ENCODE measurements at places on chromosomes 12 and 14.

DNA sequence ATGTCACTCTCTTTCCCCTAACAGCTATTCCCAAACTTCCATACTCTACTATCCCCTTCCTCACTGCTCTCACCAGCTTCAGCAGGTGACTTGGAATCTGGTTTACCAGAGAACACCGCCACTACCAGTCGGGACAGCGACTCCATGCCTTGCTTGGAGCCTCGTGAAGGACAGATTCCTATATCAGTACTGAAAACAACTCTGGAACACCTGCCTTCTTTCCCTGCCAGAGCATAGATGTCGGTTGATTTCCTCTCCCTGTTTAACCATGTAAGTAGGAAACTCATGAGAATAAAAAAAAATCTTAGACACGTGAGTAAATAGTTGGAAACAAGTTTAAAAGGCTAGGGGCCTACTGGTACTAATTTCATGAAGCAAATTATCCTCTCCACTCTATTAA is 219.5 kb upstream of the ABCD2 start:
- DNase-seq, result no peak

GRCh38 chr14:46574221-46574977 is 77.2 kb downstream of the RPL10L start:
- DNase-seq, result no peak

GRCh38 chr14:58844544-58844943 is 206.8 kb downstream of the DACT1 start:
- no peak for DNase-seq

DNA sequence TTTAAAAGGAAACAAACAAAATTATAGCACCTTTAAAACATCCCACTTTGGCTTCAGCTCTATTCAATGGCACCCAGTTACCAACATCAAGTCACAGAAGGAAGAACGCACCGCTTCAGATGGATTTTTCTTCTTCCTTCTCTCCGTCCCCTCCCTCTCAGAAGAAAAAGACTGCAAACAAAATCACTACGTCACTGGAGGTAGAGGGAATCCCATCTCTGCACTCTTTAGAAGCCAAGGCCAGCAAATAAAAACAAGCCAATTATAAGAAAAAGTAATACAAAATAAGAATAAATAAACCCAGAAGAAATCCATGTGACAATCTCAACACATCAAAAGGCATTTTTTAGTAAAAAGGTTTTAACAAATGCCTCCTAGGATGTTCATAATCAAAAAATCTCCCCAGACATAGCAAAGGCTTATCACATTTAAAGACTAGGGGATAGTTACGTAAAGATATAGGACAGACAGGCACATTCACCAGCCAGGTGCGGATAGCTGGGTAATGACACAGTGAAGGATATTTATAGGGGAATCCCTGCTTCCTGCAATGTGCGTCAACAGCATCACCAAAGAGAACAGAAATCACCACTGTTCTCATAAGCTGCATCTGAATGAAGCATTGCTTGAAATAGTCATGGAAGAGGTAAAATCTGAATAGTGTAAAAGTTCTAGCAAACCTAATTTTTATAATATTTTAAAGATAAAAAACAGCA is 89.4 kb downstream of the R3HDM2 start:
- DNase-seq, result no peak

- no peak for DNase-seq
Observed at GRCh38 chr14:76933515-76933914, 95.0 kb downstream of the IRF2BPL start.

DNA sequence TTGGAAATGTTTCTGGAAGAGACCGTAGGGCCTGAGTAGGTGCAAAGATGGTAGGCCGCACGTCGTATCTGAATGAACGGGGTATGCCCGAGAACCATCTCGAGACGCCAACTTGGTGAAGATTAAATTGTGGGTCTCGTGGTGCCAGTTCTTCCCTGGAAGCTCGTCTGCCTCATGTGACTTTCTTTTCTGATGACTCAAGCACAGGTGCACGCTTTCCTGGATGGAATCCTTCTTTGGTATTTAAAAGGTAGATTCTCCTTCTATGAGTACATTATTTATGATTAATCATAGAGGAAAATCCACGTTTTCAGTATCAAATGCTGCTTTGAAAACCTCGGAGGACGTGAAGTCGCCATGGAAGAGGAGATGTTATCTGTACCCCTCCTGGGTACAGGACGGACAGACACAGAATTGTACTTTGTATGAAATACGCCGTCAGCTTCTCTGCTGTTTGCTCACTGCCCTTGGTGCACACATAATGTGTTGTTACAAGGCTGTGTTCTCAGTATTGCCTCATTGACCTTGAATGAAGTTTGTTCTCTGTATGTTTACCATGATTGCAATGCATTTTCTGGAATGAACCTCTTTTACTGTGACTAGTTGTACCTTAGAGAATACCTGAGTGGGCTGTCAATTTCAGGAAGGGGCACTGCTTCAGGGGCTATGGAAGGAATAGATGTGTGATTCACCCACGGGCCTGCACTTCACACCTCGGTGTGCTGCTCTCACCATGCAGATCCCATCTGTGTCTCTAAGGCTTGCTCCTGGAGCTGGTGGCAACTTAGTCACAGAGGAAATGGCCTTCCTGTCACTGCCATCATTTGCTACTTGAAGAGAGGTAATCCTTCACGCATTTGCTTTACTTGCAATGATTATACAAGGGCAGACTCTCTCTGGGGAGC is 137.3 kb upstream of the RTL1 start:
- no peak for DNase-seq

GRCh38 chr12:26648584-26648983 is 184.4 kb downstream of the ITPR2 start:
- DNase-seq, result no peak

DNA sequence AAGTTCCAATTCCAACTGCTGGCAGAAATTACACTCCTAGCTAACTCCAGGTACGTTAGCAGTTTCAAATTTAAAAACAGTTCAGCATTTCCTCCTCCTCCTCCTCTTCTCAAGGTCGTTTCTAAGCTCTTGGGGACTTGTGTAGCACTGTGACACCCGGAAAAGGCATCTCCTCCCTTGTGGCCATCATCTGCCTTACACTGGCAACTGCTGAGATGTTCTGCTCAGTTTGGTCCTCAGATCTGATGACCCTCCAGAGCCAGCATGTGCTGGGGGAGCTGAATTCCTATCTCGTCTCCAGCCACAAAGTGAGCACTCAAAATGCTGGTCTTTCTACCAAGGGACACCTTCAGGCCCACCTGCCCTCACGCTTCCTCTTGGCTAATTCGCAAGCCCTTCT is 43.5 kb upstream of the CDKN3 start:
- DNase-seq, result no peak

DNA sequence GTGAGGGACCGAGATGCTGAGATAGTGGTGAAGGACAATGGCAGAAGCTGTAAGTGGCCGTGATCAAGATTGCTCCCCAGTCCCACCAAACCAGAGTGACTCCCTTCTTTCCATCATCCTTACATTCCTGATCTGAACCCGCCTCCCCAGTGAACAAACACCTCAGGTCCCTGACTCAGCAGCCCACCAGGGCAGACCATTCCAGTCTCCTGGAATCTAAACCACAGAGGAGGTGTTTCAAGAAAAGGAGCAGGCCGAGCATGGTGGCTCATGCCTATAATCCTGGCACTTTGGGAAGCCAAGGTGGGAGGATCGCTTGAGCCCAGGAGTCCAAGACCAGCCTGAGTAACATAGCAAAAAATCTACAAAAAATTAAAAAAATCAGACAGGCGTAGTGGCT is 6.6 kb downstream of the ERBB3 start:
- no peak for DNase-seq

DNA sequence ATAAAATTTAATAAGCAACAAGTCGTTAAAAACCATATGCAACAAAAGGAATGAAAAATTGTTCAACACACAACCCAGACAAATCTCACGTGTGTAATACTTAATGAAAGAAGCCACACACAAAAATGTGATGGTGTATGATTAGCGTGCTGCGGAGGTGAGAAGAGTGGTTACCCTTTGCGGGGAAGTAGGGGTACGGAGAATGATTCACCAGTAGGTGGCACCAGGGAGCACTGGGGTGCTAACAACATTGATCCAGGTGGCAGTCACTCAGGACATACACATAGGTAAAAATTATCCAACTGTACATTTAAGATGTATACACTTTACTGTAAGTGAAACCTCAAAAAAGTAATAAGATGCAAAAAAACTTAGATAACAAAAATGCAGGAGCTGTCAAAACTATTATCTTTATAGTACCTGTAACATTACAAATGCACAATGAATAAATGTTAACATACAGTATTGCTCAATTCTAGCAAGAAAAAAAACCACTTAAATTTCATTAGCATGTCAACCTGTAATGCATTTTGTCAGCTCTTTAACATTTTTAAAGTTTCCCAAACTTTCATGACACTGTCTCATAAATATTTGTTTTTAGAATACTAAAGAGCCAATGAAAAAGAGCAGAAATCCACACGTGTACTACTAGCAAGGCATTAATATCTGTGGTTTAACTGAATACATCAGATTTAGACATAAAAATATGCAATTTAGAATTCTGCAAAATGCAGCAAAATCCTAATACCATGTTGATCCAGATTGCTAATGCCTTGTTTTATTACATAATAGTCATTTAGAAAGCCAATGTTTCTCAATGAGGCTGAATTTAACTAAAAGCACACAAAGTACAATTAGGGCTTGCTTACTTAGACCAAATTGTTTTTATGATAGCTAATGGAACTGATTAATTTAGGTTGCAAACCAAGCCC is 46.7 kb downstream of the TMCC3 start:
- peak; percentile 70 for DNase-seq

- no peak for DNase-seq
Observed at GRCh38 chr12:32003654-32004053, 44.4 kb downstream of the RESF1 start.

- DNase-seq, result no peak
Observed at GRCh38 chr12:118841588-118841987, 139.8 kb upstream of the SRRM4 start.

GRCh38 chr14:55138091-55138490 is 9.0 kb downstream of the LGALS3 start:
- DNase-seq, result no peak

DNA sequence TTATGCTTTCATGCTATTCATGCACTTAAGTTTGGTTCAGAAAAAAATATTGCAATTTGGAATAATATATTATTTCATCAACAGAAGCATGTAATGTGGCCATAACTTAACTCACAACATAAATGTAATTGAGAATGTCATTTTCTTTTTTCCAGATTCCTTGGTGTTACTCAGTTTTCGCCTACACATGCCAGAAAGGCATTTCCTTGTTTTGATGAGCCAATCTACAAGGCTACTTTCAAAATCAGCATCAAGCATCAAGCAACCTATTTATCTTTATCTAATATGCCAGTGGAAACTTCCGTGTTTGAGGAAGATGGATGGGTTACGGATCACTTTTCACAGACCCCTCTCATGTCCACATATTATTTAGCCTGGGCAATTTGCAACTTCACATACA is 14.4 kb downstream of the TRHDE start:
- DNase-seq, result no peak

DNA sequence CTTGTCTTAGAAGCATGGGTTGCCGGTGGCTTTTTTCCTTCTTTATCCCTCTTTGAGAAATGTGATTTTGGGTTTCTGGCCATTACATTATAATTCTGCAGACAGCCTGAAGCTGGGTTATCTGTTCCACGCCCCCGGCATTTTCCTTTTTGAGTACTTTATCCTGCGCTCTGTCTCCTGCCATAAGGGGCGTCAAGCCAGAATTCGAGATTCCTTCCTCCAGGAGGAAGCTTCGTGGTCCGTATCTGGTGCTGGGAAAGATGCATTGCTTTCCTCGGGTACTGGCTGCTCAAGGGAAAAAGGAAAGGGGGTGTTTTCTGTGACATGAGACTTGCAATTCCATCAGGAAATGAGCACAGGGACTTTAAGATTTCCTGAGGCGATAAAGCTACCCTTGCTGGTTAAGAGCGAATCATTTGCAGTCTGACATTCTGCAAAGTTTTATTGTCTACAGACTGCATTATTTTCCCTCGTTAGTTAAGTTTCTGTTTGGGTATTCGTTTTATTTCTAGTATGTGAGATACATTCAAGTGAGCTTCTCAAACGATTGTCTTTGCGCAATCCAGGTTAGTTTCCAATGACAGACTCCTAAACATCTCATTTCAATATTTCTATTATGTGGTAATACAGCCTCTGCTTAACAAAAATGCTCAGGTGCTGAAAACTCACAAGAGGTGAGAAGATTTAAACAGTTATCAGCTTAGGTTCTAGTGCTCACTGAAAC is 694 bp downstream of the AKAP5 start:
- peak; percentile 8 for DNase-seq
